ENCODE measurements at places on chromosomes 11 and 22.

DNA sequence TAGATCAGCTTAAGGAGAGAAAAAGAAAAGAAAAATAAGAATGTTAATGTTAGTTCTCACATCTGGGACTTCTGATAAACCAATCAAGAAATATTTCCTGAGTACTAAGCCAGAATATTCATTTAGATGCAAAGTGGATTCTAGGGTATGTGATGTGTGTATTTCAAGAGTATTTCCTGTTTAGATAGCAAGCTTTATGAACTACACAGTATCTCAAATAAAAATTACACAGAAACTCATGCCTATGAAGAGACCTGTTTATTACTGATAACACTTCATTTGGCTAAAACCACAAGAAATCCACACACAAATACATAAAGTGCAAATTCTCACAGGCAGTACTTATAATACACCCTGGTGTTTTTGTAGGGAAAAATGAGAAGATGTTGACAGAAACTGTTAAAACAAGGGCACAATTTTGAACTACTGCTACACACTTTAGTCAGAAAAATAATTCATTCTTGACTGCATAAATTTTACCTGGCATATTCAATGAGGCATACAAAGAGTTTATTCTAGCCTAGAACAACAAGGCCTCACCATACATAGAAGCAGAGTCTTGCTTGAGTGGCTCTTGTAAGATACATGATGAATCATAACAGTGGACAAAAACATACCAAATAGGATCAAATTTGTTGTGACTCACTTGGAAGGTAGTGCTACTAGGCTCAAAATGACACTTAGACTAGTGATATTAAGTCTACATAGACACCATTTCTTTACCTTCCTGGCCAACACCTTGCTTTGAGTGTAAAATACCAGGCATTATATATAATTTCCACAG is 18.8 kb upstream of the P4HA3 start:
- DNase-seq, result peak; percentile 31

- DNase-seq, result no peak
Measured at GRCh38 chr22:49116486-49117120, 711.1 kb downstream of the BRD1 start.

DNA sequence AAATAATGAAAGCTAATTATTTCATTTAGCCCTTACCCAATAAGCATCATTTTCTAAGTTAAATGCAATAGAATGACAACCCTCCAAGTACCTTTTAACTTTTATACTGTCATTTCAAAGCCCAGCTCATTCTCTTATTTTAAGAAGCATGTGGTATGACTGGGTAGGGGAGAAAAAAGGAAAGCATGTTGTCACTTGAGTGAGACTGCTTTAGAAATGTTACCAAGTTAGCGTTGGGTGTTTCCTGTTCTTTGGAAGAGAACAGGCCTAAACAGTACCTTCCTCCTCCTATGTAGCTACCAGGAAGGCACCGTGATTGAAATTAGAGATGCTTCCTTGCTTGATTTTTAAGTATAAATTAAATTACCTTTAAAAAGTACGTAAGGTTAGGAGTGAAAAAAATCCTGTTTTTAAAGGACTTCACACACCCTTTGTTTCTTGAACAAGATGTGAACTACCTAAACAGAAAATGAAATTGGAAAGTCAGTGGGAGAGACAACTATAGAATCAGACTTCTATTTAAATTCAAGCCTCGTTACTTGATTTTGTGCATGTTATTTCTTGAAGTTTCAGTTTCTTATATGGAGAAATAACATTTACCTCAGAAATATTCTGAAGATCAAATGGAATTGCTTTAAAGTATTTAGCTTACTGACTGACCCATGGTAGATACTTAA is 741 bp upstream of the CNTF start:
- DNase-seq, result no peak

DNA sequence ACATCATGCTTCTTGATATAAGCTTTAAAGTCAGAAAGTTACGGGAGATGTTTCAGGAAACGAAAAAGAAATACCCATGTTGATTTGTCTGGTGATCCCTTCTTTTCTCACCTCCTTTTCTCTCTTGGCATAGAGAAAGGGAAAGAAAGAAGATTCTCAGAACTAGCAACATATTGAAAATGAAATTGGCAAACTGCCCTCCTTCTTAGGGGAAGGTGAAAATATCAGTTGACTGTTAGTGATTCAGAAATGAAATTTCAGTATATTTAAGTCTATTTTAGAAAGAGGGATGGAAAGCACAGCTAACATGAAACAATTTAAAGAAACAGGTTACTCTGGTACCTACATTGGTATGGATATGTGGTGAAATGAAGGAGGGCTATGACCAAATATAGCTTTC is 918.1 kb downstream of the METTL15 start:
- DNase-seq, result no peak

DNA sequence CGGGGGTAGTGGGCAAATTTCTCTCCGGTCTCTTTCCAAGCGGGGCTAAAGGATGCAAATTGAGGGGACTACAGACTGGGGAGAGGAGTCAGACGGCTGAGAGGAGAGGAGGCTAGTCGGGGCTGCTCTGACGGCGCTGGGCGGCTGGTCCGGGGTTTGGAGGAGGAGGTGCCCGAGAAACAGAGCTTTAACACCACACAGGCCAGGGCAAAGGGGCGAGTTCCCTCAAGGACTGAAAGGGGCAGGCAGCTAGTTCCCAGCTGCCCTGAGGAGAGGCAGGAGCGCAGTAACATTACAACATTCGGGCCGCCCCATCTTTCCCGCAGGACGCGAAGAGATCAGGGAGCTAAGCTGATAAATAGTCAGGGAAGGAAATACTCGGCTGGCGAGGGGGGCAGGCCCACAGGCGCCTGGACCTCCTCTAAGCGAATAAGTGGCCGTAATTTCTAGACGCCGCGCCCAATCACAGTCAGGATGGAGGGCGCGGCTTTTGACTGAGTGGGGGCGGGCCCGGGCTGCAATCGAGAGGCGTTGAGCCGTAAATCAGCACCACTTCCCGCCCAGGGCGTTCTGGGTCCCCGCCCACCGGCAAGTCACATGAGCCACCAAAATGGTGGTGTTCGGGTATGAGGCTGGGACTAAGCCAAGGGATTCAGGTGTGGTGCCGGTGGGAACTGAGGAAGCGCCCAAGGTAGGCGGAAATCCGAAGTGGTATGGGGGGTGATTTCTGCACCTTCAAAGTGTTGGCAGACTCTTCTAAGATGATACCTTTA is at the start of gene TMEM126B:
Gene TMEM126B (plus strand): TSS at position 596 of the 773 bp plus-strand sequence. CDS start 15 bp downstream, at position 611.
- DNase-seq, result peak; percentile 96

- DNase-seq, result no peak
Measured at GRCh38 chr22:30889996-30890480, 78.5 kb downstream of the MORC2 start.

DNA sequence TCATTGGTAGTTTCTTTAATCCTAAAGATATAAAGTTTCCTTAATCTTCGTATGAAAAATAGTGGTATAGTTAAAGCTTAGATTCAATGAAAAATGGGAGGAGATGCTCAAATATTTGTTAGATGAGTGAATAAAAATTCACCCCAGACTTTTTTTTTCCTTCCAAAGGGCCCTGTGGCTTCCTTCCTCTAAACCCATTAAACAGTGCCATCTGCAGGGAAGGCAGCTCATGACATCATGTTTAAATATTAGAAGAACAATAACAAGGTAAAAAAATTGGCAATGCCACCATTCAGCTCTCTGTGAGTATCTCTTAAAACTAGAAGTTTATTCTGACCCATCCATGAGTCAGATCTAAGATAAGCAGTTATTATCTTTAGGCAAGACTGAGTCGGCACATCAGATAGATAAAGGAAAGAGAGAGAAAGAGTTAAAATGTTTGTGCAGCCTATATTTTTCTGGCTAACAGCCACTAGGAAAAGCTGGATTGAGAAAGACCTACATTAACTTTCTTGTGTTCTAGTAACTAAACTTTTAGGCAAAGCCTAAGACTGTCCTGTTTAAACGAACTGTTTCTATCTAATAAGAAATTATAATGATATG is 19.1 kb upstream of the OOSP1 start:
- peak; percentile 69 for DNase-seq

DNA sequence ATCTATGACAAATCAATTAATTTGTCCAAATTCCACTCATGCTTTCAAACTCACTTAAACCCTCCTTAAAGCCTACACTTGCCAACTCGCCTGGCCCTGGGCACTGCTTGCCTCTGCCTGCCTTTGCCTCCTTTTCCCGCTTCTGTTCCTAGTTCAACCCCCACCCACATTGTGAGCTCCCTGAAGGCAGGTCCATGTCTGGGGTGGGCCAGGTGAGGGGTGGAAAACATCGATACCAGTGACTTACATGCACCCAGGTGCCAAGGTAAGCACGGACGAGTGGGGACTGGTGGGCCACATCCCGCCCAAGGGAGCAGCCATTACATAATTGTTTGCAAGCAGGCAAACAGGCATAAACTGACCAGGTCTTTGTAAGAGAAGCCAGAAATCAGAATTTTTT is 146.2 kb downstream of the ST3GAL4 start:
- DNase-seq, result no peak

GRCh38 chr11:60513496-60514460 is 1.4 kb upstream of the MS4A13 start:
- DNase-seq, result no peak

DNA sequence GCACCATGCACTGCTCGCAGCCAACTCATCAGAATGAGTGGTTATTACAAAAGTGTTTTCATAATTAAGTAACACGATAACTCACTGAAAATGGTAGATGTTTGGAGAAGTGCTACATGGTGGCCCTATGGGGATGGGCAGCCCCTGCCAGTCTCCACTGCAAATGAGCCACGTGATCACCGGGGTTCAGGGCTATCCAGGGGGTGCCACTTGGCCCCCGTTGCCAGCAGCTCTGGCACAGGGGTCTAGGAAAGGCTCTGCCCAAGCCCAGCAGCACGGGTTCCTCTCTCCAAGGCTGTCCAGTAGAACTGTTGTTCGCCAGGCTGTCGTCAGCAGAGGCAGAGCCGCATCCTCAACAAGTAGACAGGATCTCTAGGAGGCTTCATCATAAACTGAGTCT is 382.1 kb upstream of the B3GAT1 start:
- no peak for DNase-seq

DNA sequence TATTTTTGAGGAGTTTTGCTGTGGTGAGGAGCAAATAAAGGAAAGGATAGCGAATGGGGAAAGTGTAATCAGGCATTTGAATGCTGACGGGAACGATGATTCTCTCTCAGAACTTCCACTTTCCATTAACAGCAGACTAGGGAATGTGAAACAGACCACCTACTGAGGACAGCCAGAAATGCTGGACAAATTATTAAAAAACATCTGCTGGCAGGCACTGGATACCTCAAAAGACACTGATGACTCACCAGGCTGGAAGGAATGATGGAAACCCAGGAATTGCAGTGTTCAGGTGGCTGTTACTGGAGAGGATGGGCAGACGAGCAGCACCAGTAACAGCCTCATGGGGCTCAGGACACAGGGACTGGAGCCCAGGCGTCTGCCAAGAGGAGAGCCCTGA is 33.4 kb downstream of the PLA2G6 start:
- DNase-seq, result no peak

DNA sequence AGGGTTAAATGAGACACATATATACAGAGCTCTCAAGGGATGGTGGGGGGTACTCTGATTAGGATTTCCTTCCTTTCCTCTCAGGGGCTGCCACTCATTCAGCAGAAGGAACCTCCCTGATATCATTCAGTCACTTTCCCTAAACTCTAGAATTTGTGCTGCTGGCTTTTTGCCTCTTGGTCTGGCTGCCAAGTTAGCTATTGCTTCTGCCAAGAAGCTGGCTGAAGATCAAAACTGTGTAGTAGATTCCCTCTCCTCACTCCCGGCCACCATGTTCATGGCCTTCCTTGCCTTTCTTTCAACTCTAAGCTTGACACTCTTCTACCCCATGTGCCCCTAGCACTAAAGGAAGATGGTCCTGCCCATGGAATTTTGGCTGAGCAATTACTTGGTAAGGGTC is 18.7 kb downstream of the SLC6A5 start:
- no peak for DNase-seq

GRCh38 chr11:126978911-126979310 is 21.7 kb downstream of the KIRREL3 start:
- DNase-seq, result peak; percentile 82

GRCh38 chr11:11265994-11266606 is 87.0 kb downstream of the CSNK2A3 start:
- peak; percentile 60 for DNase-seq

DNA sequence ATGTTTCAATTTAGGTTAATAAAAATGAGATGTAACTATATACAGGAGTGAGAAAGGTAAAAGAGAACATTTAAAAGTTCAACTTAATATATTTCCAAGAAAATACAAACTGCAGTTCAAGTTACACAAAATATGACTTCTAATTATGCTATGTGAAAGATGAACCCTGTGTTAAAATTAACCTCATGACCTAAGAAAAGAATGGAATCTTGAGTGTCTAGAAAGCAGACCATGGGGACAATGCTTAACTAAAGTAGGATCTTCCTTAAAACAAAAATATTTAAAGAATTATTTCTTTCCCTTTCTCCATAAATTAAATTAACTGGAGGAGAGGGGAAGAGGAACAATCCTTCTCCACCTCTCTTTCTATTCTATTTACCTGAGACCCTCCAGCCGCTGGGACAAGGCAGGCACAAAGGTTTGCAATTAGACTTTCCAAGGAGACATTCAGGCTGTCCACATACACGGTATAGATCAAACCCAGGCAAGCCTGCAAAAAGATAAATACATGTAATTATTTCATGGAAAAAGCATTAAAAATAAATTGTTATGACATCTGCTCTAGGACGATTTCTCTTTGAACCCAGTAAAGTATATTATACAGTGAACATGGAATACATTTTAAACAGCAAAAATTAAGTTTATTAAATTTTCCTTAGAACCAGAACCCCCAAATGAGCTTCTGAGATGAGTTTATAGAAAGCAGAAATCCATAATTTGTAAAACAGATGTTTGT is 264.5 kb downstream of the SBF2 start:
- no peak for DNase-seq

DNA sequence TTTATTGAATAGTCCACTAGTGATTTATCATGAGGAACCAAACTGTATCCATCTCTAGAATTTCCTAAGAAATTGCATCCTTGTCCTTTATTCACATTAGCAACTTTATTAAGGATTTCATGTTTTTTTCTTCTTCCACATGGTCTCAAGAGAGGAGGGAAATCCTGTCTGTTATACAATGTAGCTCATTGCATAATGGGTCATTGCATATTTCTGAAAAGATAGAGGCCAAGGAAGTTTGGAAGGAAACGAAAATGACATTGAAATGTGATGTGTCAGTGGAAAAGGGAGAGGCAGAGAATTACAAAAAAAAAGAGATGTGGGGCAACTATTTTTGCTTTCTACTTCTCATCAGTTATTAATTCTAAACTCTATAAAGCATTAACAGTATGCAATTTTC is 353.1 kb downstream of the METTL15 start:
- DNase-seq, result no peak

All from NCI-H2029 (cell line).